ENCODE measurements at places on chromosomes 11 and 22.

DNA sequence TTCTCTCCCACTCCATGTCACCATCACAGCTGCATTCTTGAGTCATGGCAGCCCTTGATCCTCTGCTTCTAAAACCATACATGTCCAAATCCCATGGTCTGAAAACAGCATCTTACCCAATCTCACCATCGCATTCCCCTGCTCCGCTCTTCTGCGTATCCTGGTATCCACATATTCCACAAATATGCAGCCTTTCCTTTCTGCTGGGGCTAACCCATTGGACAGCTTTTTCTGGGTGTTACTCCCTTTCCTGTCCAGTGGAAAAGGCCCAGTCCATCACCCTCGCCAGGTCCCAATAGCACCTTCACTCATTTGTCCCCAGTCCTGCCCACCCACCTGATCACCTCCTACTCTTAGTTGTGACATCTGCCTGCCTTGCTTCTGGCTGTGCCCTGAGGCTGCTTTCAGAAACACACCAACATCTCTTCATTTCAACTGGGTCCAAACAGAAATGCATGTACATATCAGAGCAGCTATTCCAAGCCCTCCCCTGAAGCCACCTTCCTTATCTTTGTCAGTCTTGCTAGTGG, 237.6 kb upstream of the TBCEL start:
- no peak for DNase-seq

- DNase-seq: no peak
Observed at GRCh38 chr11:94787801-94788200, 19.6 kb downstream of the AMOTL1 start.

DNA sequence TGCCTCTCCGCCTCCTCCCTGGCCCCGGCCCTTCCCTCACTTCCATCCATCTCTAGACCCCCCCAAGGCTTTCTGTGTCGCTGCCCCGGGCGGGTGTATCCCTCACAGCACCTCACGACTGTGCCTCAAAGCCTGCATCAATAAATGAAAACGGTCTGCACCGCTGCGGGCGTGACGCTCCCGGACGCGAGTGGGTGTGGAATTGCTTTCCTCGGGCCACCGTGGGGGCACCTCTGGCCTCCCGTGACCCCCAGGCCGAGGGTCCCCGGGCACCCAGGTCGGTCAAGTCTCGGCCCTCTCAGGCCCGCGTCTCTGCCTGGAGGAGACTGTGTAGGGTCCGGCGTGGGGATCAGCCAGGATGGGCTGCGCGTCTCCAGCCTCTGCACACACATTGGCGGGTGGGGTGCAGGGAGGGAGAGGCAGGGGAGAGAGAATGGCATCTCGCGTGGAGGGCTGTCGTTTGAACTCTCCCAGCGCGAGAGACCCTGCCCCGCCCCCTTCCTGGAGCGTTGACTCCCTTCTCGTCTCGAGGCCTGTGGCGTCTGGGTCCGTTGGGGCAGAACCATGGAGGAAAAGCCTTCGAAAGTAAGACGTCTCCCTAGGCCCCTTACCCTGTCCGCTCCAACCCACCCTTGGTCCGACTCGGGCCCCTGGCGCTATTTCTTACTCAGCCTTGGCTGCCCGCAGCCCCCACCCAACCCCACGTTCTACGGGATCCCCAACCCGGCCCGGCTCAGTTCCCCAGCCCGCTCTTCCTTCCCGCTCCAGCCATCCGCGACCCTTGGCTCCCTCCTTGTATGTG, at the start of gene CATSPERZ:
Gene CATSPERZ (plus strand): TSS at position 512 of the 802 bp plus-strand sequence. CDS start 53 bp downstream, at position 565.
- DNase-seq: no peak

DNA sequence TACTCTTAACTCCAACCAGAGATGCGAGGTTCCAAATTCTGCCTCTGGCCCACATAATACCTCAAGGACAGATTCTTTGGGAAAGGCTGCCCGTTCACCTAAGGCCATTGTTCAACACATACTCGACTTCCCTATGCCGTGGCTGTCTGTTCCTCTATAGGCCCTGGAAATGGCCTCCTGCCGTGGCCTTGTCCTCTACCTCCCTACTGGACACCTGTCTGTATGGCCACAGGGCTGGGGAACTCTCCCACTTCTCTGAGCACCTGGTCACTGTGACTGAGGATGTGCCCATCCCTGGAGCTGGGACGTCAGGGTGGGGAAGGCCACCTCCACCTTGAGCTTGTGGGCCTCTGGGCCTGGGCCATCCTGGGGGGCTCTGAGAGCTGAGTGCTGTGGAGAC, 340.5 kb upstream of the B3GAT1 start:
- no peak for DNase-seq

- no peak for DNase-seq
Observed at GRCh38 chr11:101574886-101575285, 8.9 kb downstream of the TRPC6 start.

DNA sequence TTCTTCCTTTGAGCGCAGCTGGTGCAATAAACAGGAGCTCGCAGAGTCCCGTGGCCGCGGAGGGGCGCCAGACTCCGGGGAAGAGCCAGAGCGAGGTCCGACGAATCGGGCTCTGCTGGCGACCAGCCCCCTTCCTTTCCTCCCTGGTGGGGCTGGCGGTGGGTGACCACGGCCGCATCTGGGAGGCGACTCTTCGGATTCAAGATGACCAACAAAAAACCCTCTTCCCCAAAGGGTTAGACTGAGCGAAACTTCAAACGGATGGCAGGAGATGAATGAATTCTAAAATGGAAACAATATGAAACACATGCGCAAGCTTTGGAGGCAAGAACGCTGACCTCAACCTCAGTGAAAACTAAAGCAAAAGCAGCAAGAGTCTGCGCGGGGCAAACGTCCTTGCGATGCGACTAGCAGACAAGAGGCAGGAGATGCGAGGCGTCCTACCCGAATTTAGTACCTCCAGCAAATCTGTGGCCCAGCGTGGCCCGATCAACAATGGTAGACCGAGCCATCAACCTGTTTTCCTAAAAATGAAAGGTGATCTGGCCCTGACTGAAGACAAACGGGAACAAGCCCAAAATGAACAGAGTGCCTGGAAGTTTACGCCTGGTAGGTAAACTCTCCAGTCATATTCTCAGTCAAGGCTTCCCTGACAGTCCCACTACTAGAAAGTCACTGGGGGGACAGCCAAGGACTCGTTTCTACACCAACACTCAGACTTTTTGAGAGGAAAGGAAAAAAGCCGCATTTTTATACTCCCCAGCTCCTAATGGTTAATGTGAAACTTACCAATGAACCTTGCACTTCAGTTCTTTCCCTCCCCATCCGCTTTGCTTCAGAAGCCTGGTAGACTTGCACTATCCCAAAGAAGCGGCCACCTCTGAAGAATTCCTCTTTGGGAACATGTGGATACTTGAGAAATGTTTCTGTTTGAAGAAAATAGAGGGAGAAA, 11.6 kb downstream of the MMP3 start:
- no peak for DNase-seq

- no peak for DNase-seq
Observed at GRCh38 chr11:36086366-36086765, 142.5 kb downstream of the LDLRAD3 start.

DNA sequence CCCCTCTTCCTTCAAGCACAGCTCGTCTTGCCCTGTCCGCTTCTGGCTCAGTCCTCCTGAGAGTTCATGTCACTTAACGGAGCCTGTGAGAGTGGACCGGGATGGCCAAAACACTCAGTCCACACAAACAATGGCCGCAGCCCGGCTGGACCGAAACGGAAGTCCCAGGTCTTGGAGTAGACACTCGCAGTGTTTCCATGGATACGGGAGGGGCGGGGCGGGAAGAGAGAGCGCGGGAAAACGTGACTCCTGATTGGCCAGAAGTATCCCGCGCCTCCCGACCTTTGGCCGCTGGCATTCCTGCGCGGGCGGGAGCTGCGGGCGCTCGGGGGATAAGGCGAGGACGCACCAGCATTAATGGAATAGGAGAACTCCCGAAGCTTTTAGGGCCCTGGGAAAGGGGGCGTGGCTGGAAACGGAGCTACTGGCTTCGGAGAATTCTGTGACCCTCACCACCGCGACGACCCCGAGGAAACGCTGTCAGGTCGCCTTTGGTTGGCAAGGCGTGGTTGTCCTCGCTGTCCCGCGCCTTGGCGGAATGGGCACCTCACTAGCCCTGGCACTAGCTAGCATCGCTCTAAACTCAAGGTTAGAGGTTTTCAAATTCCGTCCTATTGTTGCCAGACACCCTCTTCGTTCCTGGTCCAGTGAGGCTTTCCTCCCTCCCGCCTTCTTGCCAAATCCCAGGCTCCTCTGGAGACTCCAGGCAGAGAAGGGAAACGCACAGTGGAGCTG, at the start of the genes NLRP14 and ZNF214:
Gene NLRP14 (plus strand): TSS at position 297 of the 735 bp plus-strand sequence. CDS start 18,108 bp downstream, outside the sequence.
Gene ZNF214 (minus strand): TSS at position 164 of the 735 bp plus-strand sequence. CDS start 17,511 bp downstream, outside the sequence.
- DNase-seq: no peak

DNA sequence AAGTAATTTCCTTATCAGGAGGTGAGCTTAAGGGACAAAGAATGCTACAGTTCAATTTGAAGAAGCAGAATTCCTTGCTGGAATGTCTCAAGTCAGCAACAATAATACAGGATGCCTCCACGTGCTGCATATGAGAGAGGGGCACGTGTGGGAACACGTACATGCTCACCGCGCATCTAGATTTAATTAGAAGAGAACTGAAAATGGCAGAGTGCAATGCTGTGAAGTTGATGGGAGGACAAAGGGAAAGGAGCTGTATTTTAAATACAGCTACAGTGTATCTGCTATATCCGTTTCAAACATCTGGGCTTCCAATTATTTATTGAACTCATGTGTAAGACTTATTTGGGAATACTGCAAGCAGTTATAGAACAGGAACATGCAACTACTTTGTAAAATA, 328.7 kb downstream of the SOX6 start:
- no peak for DNase-seq

DNA sequence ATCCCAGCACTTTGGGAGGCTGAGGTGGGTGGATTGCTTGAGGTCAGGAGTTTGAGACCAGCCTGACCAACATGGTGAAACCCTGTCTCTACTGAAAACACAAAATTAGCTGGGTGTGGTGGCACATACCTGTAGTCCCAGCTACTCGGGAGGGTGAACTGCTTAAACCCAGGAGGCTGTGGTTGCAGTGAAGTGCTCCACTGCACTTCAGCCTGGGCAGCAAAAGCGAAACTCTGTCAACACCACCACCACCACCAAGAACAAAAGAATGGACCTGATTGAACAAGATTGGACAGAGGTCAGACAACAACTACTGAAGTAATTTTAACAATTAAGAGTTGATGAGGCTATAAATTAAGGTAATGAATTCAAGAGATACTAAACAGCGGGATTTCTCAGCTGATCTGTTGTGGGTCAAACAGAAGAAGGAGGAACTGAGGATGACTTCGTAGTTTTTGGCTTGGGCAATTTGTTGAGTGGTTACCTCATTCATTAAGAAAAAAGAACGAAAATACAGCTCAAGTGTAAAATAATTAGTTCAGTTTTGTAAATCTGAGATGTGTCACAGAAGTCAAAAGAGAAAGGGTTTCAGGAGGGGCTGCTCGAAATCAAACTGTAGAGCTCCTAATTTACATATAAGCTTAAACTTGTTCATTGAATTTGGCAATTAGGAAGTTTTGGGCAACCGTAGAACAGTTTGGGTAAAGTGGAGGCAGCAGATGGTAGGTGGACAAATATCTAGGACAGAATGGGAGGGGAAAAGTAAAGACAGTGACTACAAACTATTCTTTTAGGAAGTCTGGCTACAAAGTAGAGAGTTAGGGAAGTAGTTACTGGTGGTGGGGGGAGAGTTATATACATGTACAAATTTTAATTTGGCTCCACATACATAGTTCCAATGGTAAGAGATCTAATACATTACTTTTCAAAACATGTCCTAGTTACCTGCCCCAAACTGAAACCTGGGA, 4.5 kb downstream of the IL18 start:
- DNase-seq: no peak

DNA sequence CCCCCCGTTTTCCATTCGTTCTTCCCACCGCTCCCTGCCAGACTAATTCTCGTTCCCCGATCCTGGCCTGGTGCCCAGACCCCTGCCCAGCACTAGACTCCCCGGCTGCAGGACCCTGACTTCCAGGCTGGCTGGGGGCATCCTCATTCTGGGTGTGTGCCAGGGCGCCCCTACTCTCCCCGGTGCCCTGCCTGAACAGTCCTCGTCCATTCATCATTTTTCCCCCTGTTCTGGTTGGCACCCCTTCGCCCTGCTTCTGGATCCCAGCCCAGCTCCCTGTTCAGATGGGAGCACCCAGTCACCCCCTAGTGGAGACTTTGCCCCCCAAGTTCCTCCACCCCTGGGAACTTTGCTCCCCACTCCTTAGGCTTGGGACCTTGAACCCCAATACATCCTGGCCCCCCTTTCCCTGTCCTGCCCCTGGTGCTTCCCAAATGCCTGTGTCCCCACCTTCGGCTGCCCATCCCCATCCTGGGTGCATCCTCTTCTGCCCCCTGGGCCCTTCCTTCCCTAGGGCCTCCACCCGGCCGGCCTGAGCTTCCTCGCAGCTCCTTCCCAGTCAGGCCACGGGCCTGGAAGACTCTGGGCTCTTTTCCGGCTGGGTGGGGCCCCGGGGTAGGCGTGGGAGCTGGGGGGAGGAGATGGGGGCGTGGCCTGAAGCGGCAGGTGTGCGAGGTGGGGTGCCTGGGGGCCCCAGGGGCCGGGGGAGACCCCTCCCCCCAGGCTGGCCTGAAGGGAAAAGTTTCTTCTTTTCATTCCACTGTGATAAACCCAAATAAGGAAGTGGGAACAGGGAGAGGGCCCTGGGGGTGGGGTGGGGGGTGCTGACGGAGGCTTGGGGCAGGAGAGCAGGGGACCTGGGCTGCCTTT, 908 bp downstream of the PLCB3 start:
- no peak for DNase-seq

DNA sequence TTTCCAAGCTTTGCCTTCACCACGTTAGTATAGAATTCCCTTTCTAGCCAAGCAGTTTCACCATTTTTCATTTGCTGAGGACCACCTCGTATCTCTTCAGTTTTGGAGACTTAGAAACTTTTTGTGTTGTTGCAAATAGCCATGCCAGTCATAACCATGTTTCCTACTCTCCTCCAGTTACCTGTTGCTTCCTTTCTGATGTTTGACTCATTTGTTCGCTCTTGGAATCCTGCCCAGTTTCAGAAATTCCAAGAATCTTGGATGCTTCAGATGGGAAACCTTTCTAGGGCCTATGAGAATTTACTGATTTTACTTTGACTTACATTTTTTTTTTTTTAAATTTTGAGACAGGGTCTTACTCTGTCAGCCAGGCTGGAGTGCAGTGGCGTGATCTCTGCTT, 65.4 kb downstream of the PPP6R3 start:
- no peak for DNase-seq

- DNase-seq: no peak
Observed at GRCh38 chr11:33704240-33705002, 3.8 kb upstream of the C11orf91 start.

DNA sequence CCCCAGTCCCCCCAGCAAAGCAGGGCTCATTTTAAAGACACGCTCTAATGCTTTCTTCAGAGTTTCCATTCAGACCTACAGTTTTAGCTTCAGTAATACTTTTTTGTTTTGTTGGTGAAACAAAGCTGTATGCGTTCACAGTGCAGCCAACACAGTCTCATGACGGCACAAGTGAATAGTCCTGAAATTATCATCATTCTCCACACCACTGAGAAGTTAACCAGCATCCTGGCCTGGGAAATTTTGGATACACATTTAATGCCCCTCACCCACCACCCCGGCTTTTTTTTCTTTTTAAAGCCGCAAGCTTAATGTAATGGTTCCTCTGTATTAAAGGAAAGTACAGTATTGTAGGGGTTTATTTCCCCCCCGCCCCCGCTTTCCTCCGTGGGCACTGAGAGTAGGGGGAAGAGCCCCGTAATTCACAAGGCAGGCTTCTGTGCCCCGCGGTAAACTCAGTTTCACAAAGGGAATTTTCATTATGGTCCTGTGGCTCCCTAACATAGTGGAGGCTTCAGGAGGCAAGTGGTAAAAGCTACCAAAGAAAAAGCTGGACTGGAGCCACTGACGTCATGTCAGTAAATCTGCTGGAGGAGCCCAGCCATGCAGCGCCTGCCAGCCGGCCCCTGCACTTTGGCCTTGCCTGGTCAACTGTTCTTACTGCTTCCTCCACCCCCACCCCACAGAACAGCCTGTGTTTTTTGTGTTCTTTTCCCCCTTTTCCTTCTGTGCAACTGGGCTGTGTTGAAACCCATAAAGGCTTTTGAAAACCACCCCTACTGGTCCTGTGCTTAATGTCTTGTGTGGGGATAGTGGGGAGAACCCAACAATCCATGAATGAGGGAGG, 18.2 kb downstream of the TEAD1 start:
- no peak for DNase-seq
